ENCODE measurements at places on chromosomes 2 and 18. TPM values are rescaled to one million over a fixed set of nuclear protein-coding genes. Genes with fewer than 3 reads are reported as not detected.
A peak's percentile ranks its signal among the peaks of the same experiment; 100 is the strongest.

The CD226 gene
- 0.06 TPM for total RNA-seq

The TGIF1 gene
- 261 TPM for total RNA-seq

The CRYGD gene
- not detected for total RNA-seq

The DES gene
- not detected for total RNA-seq

- DNase-seq = peak; percentile 86
Observed at GRCh38 chr18:63074981-63075404, 244.6 kb downstream of the BCL2 start.

- no peak for DNase-seq
Observed at GRCh38 chr2:13572466-13572865, 855.7 kb downstream of the TRIB2 start.

GRCh38 chr2:47751856-47752414 lies 31.0 kb upstream of the MSH6 start:
- DNase-seq = no peak

GRCh38 chr2:28415010-28415409 lies 22.4 kb downstream of the FOSL2 start:
- DNase-seq = no peak

The CERKL gene
- 0.25 TPM for total RNA-seq

GRCh38 chr2:122478117-122478516 lies 722.7 kb downstream of the TSN start:
- DNase-seq = no peak

The SERPINB3 gene
- total RNA-seq = not detected

DNA sequence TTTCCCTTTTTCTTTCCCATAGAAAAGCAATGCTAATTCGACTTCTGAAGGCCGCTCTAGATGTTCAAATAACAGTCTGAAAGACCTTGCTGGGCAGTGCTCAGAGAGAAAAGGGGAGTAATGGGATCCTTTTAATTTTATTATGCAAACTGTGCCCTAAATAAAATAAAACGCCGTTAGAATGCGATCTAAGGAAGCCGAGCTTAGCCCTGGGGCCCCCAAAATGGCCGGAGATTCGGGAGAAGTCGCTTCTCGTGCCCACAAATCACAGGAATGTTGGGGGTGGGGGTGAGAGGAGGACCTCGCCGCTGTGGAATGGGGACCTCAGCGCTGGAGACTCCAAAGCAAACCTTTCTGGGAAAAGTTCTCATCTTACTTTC lies 8.4 kb upstream of the POU3F3 start:
- peak; percentile 63 for DNase-seq

The ZNF521 gene
- total RNA-seq = 148 TPM

The SKOR2 gene
- total RNA-seq = not detected

- no peak for DNase-seq
Observed at GRCh38 chr2:182994228-182994912, 43.9 kb downstream of the NCKAP1 start.

The KCNG2 gene
- total RNA-seq = 0.99 TPM

GRCh38 chr2:149021761-149022160 lies 16.7 kb upstream of the LYPD6B start:
- no peak for DNase-seq

DNA sequence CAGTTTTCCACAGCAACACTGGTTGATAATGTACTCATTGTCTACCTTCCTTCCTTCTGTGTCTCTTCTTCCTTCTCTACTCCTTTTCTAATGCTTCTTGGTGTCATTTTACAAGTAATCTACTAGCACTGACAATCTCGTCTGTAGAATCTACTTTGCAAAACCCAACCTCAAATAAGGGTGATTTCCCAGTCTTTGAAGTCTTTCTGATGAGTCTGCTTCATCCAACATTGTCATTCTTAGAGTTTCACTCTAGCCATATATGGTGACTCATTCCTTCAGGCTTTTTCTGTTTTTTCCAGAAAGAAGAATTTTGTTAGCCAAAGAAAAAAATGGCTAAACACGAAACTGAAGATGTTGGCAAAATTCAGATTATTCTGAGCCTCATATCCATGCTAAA lies 288.7 kb downstream of the MBD2 start:
- no peak for DNase-seq

- no peak for DNase-seq
Observed at GRCh38 chr18:76371301-76372203, 123.5 kb downstream of the ZNF516 start.

The EDAR gene
- not detected for total RNA-seq

The MAB21L4 gene
- total RNA-seq = not detected

The MERTK gene
- total RNA-seq = 6.1 TPM

- no peak for DNase-seq
Observed at GRCh38 chr18:25223899-25224886, 127.8 kb downstream of the ZNF521 start.

Data from neural progenitor cell (in vitro differentiated cells).